ENCODE measurements at places on chromosomes 5 and 9.

DNA sequence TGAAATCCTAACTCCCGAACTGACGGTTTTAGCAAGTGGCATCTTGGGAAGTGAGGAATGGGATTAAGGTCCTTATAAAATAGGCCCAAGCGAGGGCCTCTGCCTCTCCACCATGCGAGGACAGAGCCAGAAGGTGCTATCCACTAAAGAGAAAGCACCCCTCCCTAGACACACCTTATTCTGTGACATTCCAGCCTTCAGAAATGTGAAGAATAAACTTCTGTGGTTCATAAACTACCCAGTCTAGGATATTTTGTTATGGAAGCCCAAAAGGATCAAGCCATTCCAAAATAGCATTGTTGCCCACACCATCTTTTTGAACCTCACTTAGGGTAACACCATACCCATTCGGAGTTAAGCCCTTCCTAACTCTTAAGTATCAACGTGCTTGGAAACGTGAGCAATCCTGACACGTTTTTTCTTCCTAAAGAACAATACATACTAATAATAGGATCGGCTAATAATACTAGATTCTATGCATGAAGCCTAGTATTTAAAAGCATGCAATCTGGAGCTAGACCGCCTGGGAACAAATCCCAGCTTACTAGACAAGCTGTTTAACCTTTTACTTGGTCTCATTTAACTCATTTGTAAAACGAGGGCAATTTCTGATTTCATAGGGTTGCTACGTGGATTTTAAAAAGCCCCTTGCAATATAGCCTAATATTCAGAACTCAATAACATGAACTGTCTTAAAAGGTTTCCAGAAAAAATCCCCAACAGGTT is 1.1 kb upstream of the SMC2 start:
- no peak for DNase-seq

GRCh38 chr5:81172710-81173109 is 60.4 kb upstream of the CKMT2 start:
- DNase-seq = no peak

DNA sequence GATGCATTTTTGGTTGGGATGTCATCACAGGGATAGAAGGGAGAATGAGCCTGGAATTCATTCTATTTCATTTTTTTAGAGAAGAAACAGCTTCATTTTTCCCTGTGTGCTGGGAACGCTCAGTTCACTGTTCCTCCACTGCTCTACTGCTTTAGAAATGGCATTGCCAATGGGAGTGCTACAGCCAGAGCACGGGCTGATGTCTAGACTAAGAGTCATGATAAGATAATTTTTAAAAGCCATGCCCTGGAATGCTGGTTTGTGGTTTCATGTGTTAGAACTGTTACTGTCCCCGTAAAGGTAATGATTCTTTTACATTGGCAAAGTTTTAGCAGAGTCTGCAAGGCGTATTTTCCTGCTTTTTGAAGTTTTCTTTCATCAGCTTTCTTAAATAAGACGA is 119.6 kb downstream of the SEMA6A start:
- DNase-seq = no peak

- no peak for DNase-seq
These were observed 424 bp downstream of the HNRNPA0 start for GRCh38 chr5:137753691-137754187.

DNA sequence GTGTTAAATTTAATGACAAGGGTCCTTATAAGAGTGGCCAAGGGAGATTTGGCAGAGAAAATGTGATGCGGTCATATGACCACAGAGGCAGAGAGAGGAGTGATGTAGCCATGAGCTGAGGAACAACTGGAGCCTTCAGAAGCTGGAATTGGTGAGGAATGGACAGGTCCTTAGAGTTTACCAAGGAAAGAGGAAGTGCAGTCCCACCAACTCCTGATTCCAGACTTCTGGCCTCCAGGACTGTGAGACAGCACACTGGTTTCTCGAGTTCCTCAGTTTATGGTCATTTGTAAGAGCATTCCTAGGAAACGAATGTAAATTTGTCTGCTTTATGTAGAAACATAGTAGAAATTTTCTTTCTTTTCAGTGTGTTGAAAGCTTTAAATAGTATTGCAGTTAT is 410.1 kb downstream of the CDH18 start:
- DNase-seq = no peak

DNA sequence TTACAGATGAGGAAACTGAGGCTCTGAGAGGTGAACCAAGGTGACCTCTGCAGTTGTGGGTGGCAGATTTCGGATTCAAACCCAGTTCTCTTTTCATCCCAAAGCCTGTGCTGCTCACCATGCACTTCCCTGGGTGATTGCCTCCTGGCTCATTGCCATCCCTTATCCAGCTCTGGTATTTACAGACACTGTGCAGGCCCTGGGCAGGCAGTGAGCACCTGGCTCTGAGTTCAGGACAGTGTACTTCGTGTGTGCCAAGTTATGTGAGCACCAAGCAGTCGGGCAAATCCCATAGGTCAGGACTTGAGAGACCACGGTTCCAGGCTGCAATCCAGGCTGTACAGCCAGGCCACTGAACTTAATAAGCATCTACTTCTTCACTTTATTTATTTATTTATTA is 1.4 kb downstream of the LRSAM1 start:
- no peak for DNase-seq

DNA sequence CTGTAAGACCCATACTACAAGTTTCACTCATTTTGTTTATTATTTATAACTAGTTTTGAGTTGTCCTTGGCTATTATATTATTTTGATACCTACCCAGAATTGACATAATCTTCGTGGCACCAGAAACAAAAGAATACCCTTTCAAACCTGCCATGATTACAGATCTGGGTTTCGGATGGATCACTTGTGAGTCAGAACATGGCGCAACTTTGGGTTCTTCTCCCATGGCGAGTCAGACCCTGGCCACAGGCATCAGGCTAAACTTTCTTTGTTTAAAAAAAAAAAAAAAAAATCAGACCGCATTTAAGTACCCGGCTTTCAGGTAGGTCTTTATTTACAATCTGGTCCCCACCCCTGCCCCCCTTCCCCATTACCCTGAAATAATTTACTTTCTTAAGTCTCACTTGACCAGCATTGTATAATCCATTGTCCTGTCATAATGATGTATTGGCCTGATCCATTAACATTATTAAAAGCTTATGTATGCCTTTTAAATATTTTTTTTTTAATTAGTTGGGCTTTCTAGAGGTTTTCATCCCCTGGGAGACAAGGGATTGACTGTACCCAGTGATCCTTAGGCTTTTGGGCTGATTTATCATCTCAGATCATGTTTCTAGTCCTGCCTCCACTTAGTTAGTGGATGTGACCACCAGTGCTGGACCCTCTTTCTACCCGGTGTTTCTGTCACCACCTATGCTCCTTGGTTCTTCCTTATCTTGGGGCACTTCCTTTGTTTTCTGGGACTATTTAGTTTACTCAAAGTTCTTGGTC is 43.9 kb downstream of the F2RL2 start:
- no peak for DNase-seq

DNA sequence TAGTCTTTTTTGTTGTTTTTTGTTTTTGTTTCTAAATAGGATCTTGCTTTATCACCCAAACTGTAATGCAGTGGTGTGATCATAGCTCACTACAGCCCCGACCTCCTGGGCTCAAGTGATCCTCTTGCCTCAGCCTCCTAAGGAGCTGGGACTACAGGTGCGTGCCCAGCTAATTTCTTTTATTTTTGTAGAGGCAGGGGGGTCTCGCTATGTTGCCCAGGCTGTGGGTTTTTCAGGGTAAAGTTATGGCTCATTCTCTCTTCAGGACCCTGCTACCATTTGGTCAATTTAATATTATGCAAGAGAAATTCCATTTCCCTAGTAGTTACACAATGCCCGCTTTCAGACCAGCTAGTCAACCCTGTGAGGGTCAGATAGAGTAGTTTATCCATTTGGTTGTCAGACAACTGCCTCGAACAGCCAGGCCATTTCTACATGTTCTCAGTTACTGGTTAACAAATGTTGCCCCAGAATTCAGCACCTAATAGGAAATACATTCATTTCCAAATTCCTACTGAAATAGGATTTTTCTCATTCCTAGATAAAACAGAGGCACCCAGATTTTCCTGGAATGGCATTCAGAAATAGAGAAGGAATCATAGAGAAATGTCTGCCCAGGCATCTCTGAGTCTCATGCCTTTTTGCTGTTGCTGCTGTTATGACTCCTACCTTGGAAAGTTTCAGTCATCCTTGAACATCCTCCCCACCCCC is 6.4 kb upstream of the GLIS3 start:
- no peak for DNase-seq

DNA sequence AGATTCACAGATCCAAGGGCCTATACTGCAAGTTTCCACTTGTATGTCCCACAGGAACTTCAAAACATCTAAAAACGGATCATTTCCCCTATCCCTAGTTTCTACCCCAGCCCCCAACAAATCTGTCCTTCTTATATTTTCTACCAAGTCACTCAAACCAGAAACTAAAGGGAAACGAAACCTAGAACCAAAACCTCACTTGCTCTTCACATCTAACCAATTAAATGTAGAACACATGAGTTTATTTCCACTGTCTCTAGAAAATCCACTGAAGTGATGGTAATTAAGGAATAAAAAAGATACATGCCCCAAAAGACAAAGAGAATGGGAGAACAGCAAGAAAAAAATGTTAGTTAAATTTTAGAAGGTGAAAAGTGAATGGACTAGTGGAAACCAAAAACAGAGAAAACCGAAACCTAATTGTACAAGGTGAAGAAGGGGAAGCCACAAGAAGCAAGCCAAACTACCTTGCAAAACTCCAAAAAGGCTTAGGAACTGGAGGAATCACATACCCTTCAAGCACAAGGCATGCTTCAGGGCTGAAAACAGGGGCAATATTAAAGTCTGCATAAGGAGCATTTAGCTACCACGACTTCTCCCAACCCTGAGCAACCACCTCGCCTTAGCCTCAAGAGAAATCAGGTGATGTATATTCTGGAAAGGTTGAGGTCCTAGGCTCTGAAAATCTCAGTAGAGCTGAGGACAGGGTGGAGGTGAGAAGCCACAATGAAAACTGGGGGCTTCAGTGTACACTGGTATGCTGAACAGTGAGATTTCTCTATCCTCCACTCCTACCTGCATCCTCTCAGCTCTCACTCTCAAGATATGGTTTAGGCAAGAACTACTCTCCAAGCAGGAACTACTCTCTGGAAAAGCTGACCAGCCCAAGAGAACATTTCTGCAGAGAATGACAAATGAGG is 11.1 kb downstream of the SMU1 start:
- DNase-seq = no peak

DNA sequence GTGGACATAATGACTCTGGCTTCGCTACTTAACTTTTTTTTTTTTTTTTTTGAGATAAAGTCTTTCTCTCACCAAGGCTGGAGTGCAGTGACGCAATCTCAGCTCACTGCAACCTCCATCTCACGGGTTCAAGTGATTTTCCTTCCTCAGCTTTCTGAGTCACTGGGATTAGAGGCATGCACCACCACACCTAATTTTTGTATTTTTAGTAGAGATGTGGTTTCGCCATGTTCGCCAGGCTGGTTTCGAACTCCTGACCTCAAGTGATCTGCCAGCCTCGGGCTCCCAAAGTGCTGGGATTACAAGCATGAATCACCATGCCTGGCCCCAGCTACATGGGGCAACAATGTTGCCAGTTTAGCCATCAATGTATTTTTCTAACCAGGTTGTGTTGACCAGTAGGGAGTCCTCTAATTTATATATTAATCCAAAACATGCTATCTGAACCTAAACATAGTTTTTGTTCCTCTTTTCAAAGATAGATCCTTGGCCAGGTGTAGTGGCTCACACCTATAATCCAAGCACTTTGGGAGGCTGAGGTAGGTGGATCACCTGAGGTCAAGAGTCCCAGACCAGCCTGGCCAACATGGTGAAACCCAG is 120.3 kb upstream of the LHFPL2 start:
- DNase-seq = no peak

DNA sequence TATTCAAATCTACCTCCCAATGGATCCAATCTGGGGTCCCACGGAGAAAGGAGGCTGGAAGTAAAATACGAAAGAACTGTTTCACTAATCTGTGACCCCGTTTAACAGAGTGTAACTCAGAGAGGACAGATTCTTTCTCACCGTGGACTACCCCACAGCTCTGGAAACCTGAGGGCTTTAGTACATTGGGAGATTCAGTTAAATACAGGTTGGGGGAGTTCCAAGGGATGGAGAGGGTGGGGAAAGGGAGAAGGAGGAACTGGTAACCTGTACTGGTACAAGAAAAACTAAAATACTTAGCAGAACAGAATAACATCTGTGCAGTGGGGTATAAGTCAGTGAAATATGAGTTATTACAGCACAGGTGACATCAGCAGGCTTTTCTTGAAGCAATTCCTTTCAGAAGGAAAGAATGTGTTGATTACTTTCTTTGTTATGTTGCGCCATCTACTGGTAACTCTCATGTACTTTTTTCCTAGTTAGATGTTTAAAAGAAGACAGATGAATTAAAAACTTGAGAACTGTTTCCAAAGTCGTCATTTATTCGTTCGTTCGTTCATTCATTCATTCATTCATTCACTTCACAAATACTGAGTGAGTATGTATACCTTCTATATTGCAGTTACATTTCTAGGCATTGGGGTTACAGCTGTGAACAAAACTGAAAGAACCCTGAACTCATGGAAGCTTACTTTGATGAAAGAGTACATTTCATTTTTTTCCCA is 30.0 kb upstream of the STOM start:
- no peak for DNase-seq

DNA sequence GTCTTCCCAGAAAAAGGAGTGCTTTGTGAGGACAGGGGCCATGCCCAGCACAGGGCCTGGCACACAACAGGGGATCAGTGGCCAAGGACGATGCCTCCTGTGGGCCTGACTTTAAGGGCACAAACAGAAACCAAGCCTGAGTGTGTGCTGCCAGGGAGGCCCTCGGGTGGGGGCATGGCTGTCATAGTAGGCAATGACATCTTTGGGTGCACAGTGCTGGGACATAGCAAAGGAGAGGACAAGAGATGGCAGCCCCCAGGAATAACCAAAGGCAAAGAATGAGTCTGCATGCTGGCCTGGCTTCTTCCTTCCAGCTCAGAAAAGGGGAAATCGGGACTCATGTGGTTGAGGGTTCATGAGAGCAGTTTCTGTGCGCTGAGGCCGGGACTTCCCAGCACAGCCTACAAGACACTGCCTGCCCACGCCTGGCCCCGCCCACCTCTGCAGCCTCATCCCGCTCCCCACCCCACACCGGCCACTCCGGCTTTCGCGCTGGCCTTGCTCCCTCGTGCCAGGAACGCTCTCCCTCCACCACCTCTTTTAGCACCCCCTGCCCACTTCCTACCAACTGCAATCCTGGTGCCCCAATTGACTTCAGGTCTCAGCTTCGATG is 13.8 kb upstream of the LHX2 start:
- no peak for DNase-seq

DNA sequence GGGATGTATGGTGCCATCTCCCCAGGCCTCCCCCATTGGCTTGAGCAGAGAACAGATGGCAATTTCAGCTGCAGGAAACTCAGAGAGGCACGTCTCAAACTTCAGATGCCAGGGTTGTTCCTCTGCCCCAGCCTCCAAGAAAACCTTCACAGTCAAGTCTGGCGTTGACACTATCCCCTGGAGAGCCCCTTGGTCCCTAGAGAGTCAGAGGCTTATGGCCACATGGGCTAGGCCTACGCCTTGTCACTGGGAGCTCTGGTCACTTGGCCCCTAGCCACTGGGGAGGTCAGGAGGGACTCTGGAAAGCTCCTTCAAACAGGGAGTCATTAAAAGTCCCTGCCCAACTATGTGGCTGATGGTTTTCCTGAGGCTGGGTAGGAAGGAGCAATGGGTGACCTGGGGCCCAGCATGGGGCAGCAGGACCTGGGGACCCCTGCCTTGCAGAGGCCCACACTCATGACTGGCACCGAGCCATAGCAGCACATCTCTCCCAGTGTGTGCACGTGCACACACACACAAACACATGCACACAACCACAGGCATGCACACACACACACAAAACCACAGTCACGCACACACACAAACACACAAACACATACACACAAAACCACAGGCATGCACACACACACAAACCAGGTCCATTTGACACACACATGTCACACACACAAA is 144.2 kb downstream of the GADD45G start:
- DNase-seq = no peak

Measured in vagina (tissue), 2 donors.